ENCODE measurements at places on chromosomes 7 and 10.

- DNase-seq = no peak
Measured at GRCh38 chr10:19922236-19922963, 106.2 kb downstream of the PLXDC2 start.

- no peak for DNase-seq
Measured at GRCh38 chr7:92625617-92626016, 35.4 kb upstream of the FAM133B start.

DNA sequence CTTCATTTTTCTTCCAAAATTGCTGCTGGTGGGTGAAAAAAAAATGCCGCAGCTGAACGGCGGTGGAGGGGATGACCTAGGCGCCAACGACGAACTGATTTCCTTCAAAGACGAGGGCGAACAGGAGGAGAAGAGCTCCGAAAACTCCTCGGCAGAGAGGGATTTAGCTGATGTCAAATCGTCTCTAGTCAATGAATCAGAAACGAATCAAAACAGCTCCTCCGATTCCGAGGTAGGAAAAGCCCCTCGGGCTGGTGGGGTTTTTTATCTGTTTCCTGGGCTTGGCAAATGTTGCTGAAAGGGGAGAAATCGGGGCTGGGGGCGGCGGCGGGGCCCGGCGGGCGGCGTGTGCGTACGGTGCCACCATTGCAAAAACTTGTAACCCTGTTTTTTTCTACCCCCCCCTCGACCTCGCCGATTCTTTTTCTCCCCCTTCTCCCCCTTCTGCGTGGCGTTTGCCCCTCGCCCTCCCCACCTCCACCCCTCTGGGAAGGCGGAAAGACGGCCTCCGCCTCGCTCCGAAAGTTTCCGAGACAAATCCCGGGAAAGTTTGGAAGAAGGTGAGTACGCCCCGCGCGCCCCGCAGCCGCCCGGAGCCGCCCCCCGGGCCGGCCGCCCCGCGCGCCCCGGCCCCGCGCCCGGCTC is 789 bp downstream of the TCF7L2 start:
- no peak for DNase-seq

- DNase-seq = no peak
Measured at GRCh38 chr7:114970308-114970707, 48.4 kb downstream of the MDFIC start.

DNA sequence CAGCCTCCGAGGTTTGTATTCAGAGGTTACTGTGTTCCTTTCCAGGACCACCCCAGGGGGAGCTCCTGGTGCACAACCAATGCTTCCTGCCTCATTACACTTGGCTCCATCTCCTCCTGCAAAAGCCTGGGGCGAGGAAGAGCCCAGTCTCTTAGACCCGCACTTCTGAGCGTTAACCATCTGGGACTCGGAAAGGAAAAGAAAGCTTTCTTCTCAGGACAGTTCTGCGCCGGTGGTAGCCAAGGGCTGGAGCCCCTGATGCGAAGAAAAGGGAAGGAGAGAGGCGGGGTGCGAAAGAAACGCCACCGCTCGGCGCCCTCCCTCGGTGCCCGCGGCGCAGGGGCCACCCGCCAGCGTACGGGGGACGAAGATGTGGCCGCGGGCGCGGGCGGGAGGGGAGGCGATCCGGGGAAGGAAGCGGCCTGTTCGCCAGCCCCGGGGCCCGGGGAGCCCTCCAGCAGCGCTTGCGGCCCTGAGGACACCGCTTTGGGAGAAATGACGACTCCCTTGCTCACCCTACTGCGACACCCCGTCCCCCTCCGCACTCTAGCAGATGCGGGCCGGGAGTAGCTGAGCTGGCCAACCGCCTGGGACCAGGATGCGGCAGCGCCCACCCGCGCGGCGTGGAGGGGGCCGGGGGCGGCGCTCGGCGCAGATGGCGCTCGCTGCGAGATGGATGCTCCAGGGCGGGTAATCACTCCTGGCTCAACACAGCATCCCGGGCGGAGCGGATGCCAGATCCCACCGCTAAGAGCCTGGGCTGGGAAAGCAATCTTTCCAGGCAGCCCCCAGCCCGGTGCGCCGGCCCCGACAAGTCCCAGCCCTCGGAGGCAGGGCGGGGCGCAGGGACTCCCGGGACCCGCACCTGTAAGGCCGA is 1.3 kb downstream of the NRCAM start:
- DNase-seq = peak; percentile 64

GRCh38 chr7:131404226-131404911 is 76.7 kb downstream of the MKLN1 start:
- no peak for DNase-seq

- no peak for DNase-seq
Measured at GRCh38 chr7:131013716-131014115, 279.7 kb upstream of the KLF14 start.

GRCh38 chr10:124293616-124294449 is 124.9 kb downstream of the OAT start:
- no peak for DNase-seq

DNA sequence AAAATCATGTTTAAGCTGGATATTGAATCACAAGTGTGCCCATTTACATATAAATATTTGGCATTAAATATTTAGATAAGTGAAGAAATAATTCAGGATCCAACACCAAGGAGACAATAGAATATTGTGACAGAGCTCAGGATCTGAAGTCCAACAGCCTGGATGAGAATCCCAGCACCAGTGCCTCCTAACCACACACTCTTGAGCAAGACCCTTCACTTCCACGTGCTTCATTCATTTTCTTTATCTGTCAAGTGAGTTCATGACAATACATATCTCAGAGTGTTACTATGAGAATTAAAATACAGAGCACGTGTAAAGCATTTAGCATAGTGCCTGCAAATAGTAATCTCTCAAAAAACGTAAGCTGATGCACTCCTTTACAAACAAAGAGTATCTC is 78.4 kb upstream of the IKZF1 start:
- no peak for DNase-seq

GRCh38 chr7:30114536-30115238 is 20.1 kb upstream of the MTURN start:
- no peak for DNase-seq

DNA sequence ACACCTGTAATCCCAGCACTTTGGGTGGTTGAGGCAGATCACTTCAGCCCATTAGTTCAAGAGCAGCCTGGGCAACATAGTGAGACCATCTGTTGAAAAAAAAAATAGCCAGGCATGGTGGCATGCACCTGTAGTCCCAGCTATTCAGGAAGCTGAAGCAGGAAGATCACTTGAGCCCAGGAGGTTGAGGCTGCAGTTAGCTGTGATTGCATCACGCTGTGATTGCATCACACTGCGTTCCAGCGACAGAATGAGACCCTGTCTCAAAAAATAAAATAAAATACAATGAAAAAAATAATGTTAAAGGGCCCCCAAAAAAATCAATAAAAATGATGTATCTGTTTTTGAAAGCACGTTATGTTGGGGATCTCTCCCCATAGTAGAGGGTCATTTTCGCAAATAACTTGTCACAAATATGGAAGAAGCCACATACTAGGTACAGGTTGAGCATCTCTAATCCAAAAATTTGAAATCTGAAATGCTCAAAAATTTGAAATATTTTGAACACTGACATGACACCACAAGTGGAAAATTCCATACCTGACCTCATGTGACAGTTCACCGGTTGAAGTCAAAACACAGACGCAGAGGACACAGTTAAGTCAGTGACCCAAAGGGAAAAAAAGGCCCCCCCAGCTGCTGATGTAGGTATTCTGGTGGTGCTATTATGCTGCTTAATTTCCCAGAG is 9.5 kb downstream of the CISD1 start:
- DNase-seq = no peak

DNA sequence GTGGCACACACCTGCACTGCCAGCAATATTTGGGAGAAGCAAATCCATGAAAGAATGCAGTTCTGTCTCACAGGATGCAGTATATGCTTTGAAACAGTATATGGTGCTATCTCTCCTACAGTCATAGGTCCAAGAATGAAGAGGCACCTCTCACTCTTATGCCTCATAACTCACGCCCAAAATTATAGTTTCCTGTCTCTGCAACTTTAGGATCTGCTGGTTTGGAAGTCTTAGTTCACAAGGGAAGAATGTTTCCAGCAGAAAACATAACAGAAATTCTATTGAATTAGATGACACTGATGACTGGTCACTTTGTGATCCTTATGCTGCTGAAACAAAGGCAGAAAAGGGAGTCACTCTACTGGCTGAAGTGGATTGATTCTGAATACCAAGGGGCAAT is 5.7 kb downstream of the C10orf67 start:
- no peak for DNase-seq

GRCh38 chr7:151218170-151218569 is 7.9 kb upstream of the H2BK1 start:
- DNase-seq = no peak

- DNase-seq = no peak
Measured at GRCh38 chr7:158375034-158375433, 212.6 kb downstream of the PTPRN2 start.

DNA sequence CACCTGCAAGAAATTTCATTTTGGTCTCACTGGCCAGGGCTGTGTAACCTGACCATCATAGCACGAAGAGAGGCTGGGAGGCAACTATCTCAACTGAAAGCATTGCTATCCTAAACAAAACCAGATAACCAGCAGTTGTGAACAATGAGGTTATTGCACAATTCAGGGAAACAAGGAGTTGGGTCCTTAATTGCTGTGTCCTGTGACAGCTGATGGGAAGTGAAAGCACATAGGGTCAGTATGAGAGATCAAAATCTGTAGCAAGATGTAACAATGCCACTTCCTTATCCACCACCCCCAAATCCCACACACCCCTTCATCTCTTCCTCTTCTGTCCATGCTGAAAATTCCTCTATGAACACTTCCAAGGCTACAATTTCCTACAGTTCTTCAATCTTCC is 80.2 kb downstream of the HTR7 start:
- DNase-seq = no peak

GRCh38 chr7:47783456-47784223 is 164.6 kb downstream of the PKD1L1 start:
- DNase-seq = no peak

DNA sequence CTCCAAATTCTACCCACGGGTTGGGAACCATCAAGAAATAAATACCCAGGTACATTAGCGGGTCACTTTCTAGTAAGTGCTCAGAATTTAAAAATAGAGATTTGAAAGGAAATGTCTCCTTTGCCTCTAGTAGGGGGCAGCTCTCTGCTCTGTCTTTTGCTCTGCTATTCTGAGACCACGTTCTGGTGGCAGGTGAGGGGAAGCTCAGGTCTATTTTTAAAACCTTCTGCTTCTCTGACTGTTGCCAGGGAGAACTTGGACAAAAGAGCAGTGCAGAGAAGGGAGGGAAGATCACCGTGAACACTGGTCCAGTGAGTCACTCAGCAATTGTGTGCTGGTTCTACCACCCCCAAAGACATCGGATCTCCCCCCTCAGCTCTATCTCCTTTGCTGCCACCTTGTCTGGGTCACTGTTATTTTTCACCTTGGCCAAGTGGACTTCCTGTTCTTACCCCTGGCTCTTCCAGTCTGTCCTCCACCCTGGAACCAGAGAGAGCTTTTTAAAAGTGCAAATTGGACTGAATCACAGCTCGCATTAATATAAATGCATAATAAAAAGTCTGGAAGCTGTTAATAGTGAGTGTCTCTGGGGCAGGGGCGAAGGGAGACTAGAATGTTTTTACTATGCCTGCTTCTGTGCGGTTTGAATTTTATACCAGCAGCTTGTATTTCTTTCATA is 72.4 kb upstream of the LOXL4 start:
- DNase-seq = peak; percentile 13

DNA sequence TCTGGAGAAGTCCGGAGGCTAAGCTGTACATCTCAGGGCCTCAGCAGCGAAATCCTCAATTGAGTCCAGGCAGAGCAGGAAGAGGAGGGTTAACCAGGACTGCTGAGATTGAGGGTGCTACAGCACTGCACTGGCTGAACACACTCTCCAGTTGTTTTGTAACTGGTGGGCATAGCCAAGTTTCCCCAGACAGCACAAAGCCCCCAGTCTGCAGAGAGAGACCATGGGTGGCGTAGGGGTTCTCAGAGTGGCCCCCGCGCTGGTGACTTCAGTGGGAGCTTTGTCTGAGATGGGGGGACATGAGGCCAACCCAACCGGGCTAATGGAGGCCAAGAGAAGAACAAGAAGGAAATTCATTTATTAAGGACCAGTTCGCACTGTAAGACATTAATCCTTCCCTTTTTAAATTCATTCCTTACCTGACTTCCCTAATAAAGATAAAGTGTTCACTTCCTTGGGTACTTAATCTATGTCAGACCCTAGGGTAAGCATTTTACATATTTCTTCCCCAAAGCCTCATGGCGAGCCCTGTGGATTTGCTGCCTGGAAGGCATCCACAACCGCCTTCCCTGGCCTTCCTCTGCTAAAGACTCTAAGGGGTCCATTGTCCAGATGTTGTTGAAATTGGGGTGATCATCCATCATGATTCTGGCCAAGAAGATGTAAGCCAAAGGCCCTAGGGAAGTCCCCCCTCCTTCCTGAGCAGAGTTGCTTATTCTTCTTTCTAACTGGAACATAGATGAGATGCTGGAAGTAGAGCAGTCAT is 121.4 kb upstream of the CHST15 start:
- DNase-seq = no peak

GRCh38 chr10:130959752-130960195 is 351.7 kb downstream of the TCERG1L start:
- DNase-seq = no peak

DNA sequence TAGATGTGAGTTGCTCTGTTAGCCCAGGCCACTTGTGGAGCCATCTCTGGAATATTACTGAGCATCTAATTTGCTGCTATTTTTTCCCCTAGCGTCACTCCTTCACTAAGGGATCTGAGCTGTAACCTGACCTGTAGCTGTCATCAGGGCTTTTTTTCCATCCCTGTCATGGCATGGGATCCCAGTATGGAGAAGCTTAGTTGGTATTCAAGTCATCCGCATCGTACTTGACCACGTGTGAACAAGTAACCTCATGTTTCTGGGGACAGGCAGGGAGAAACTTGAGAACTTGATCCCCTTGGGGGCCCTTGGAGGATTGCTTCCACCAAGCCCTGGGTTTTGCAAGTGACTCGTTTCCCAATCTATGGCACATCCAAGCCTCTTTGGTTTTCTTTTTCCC is 474.4 kb upstream of the GALNT17 start:
- no peak for DNase-seq

DNA sequence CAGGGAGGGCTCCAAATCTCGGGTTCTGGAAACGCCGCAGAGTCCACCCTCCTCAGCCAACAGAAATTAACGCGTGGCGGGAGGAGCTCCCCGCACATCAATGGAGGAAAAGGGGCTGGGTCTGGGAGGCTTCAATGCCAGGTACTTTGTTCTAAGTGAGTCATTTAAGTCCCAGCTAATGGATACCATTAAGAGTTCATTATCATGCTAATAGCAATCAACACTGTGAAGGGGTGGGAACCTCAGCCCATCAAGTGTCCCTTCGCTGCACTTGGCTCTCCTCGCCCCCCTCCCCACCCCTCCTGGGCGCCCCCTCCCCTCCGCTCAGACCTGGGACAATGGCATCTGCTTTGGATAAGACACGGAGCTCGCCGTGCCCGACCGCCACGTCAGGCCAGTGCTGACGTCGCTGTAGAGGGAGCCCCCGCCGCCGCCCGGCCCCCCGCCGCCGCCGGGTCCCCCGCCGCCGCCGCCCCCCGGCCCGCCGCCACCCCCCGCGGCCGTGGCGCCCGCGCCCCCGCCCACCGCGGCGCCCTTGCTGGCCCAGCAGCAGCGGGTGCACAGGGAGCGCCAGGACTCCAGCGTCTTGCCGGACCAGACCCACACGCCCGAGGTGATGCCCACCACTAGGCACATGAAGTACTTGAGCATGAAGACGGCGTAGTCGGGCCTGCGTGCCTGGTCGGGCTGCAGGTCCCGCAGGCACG is 2.9 kb downstream of the FZD8 start:
- no peak for DNase-seq
